ENCODE measurements at places on chromosomes 5 and 9. TPM values are rescaled to one million over a fixed set of nuclear protein-coding genes. Genes with fewer than 3 reads are reported as not detected.

PCDHAC2 gene
- 2.6 TPM for total RNA-seq

DDX4 gene
- not detected for total RNA-seq

GABRP gene
- under 0.01 TPM for total RNA-seq

PDZD2 gene
- total RNA-seq: 10.6 TPM

ZNF618 gene
- total RNA-seq: 2.3 TPM

WNK2 gene
- total RNA-seq: 253 TPM

HMCN2 gene
- total RNA-seq: 2.7 TPM

CCNI2 gene
- total RNA-seq: 56.7 TPM

GGTA1 gene
- total RNA-seq: 7.0 TPM

MAST4 gene
- total RNA-seq: 36.5 TPM

ROPN1L gene
- total RNA-seq: not detected

SHOC1 gene
- not detected for total RNA-seq

RAI14 gene
- 62.4 TPM for total RNA-seq

All from stomach (tissue), 19 donors.